ENCODE measurements at places on chromosomes 1 and 21. TPM values are rescaled to one million over a fixed set of nuclear protein-coding genes. Genes with fewer than 3 reads are reported as not detected.

GRCh38 chr1:236699366-236699765 is 13.1 kb downstream of the ACTN2 start:
- DNase-seq = no peak

DNA sequence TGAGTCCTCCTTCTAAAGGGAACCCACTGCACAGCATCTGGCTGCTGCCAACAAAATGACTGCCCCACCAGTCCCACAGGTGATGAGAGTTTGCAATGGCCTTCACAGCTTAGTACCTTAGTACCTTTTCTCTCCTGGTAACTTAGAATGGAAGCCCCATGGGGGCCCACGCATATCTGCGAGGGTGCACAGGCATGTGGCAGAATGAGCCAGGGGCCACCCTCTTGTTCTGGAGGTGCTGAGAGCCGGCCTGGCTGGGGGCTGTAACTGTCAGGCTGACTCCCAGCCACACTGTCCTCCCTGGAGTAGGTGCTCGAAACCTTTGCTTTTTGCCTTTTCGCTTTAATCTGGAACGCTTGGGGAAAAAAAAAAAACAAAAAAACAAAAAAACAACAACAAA is 185.1 kb downstream of the DHRS3 start:
- no peak for DNase-seq

KANK4 gene
- total RNA-seq = not detected

- no peak for DNase-seq
Observed at GRCh38 chr1:52506920-52507546, 45.9 kb downstream of the TUT4 start.

DNA sequence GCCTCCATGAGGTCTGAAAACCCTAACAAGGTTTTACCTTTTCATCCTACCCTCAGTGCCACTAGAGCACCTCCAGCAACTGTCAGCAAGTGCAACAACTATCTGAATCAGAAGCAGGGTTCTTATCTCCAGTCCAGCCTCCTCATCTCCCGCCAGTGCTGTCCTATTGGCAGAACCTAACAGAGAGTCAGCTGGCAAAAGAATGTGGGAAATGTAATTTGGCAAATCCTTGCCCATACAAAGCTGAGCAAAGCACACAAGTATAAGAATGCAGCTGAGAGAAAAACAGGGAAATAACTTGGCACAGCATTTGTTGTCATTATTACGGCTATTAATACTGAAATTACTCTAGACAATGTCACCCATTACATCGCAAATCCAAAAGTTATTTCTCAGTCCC is 124.2 kb downstream of the ATP6V1G3 start:
- no peak for DNase-seq

DNA sequence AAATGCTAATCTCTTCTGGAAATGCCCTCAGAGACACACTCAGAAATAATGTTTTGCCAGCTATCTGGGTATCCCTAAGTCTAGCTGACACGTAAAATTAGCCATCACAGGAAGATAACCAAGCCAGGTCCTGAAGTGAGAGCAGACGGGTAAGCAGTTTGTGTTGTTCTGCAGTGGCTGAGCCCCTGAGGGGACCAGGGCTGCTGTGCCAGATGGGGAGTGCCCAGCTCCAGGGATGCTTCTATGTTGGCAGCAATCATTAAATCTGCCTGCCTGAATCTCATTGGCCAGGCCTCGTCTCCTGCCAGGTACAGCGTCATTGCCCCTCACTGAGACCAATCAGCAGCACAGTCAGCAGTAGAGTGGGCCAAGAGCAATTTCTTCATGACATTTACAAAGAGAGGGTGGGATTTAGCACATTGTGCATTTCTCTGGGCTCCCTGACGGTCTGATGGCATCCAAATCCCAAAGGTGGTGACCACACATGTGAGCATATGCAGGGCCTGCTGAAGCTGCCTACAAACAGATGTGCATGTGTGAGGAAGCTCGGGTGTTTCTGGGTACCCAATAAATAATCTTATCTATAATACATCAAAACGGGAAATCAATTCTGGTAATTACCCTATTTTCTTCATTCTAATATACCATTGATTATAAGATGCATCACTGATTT is 58.7 kb upstream of the LRRN2 start:
- no peak for DNase-seq

MNDA gene
- total RNA-seq = not detected

GRCh38 chr1:61182049-61182448 is 99.7 kb downstream of the NFIA start:
- no peak for DNase-seq

DNA sequence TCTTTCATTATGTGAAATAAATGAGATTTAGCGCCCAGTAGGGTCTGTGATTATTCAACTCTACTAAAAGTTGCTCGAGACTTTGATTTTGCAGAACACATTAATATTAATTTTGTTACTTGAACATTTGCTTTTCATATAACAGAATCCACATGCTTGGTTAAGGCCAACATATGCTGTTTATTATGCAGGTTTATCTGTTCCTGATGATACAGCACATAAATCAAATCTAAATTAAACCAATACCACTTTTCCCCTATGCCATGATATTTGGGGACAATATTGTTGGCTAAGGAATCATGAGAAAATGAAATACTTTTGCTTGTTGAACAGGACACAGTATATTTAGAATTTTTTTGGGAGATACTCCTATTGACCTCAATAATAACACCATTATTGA is 291.1 kb downstream of the USP25 start:
- no peak for DNase-seq

- no peak for DNase-seq
Observed at GRCh38 chr1:27132624-27133023, 22.3 kb downstream of the SLC9A1 start.

- DNase-seq = no peak
Observed at GRCh38 chr1:98034505-98034904, 113.7 kb upstream of the DPYD start.

DNA sequence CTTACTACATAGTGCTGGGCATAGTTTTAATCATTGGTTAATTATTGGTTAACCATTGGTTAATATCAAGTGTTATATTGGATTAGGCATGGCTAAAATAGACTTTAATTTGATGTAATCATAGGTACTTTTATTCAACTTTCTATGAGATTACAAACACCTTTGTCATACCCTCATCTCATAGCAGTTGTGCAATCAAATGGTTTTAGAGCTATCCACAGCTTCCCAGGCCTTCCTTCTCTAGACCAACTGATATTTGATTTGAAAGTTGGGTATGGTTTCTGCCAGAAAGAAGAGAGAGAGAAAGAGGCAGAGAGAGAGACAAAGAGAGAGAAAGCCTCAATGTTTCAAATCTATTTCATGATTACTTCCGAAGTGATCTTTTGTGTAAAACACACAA is 9.6 kb upstream of the RGS1 start:
- DNase-seq = no peak

GRCh38 chr1:211133393-211133835 is 534 bp downstream of the KCNH1 start:
- DNase-seq = no peak

DNA sequence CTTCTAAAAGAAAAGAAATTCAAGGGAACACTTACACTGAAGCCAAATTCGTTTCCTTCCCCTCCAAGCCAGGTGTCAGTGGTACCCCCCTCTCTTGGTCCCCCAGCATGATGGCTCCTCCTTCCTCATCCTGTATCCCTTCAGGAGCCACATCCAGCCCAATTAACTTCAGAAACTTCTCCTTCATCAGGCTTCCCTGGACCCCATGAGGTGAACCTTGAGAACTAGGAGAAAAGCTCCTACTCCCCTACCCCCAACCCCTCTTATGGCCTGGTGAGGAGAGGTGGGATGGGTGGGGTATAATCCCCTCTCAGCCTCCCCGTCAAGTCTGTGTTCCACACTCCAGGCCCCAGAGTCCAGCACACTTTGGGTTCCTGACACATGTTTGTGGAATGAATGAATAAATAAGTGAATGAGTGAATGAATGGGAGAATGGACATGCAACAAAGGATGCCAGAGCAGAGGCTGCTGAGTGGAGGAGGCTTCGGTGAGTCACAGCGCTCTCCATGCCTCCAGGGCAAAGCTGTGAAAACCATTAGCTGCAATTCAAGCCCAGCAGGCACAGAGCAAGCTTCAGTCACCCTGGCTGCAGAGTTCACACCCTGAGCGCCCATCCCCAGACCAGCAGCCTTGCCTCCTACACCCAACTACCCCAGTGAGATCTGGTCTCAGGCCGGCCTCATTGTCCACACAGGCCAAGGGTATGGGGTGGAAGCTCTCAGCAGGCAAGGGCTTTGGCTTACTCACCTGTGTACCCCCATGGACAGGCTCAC is 43.8 kb downstream of the BATF3 start:
- no peak for DNase-seq

DNA sequence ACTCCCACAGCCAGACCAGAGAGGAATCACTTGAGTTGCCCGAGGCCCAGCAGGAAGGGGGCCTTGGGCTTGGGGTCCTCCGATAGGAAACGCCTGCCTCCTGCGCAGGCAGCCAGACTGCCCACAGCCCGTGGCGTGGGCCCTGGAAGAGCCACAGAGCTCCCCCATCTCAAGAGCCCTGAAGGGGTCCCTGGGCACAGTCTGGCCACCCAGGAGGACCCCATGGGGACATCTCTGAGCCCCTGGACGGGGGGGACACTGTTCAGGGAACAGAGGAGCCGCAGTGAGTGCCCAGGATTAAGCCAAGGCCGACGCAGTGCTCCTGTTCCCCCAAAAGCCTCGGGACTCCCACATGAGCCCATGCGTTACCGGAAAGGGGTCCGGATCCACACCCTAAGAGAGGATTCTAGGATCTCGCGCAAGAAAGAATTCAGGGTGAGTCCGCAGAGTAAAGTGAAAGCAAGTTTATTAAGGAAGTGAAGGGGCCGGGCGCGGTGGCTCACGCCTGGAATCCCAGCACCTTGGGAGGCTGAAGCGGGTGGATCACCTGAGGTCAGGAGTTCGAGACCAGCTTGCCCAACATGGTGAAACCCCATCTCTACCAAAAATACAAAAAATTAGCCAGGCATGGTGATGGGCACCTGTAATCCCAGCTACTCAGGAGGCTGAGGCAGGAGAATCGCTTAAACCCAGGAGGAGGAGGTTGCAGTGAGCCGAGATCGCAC is 38.1 kb upstream of the LBR start:
- no peak for DNase-seq

OR2G3 gene
- total RNA-seq = not detected

- no peak for DNase-seq
Observed at GRCh38 chr1:187326557-187326956, 497.8 kb downstream of the PLA2G4A start.

- no peak for DNase-seq
Observed at GRCh38 chr1:152005360-152005912, 11.8 kb upstream of the S100A10 start.

DNA sequence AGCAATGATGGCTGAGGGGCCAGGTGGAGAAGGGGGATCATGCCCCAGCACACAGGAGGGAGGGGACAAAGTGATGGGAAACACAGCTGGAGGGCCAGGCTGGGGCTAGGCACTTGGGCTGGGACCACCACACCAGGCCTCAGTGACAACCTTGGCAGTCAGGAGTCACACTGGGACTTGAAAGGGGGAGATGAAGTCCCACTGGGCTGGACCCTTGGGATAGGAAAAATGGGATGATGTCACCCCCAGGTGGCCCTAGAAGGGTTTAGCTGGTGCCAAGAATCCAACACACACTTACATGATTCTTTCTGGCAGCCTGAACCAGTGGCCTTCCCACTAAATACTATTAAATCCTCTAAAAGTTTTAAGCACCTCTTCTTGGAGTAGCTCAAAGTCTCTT is 17.1 kb downstream of the ZBTB17 start:
- DNase-seq = no peak

DNA sequence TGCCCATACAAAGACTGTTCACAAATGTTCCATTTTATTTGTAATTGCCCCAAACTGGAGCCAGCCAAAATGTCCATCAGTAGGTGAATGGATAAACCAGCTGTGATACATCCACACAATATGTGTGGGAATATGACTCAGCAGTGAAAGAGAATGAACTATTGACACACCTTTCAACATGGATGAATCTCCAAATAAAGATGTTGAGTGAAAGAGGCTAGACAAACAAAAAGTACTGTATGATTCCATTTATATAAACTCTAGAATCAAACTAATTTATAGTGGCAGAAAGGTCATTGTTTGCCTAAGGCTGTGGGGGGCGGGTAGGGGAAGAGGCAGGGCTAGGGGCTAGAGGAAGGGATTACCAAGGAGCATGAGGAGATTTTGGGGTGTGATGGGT is 4.5 kb downstream of the DHCR24 start:
- DNase-seq = no peak

TFF3 gene
- total RNA-seq = not detected

- no peak for DNase-seq
Observed at GRCh38 chr1:168468822-168469221, 75.0 kb downstream of the XCL2 start.

DNA sequence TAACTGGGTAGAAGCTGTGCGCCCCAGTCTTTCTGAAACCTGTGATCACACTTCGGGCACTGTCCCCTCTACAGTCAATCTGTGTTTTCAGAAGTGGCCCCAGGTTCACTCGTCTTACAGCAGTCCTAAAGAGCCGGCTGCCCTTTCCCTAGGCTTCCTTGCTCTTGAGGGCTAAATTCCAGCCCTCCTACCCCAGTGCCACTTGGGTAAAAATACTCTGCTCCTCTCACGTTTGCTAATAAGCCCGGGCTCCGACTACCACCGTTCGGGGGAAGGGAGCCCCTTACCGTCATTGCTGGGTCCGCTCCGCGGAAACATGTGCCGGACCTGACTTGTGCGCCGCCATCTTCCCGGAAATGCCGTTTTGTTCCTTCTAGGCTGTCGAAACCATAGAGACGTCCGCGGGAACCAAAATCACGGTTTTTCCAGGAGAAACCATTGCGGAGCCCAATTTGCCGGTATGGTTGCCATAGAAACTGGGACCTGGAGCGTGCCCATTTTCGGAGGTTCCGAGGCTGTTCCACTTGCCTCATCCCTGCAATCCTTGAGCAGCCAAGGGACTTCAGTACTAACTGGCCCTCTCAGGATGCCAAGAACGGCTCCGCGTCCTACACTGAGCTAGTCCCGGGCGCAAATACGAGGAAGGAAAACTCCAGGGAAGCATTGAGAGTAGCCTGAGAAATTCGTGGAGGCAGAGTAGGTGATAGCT is at the start of gene GPATCH4:
GPATCH4 (minus strand) TSS at position 358 of the 709 bp plus-strand sequence.
- peak; percentile 92 for DNase-seq

PERM1 gene
- not detected for total RNA-seq

GRCh38 chr1:5971471-5972197 is 20.6 kb downstream of the NPHP4 start:
- DNase-seq = no peak

DNA sequence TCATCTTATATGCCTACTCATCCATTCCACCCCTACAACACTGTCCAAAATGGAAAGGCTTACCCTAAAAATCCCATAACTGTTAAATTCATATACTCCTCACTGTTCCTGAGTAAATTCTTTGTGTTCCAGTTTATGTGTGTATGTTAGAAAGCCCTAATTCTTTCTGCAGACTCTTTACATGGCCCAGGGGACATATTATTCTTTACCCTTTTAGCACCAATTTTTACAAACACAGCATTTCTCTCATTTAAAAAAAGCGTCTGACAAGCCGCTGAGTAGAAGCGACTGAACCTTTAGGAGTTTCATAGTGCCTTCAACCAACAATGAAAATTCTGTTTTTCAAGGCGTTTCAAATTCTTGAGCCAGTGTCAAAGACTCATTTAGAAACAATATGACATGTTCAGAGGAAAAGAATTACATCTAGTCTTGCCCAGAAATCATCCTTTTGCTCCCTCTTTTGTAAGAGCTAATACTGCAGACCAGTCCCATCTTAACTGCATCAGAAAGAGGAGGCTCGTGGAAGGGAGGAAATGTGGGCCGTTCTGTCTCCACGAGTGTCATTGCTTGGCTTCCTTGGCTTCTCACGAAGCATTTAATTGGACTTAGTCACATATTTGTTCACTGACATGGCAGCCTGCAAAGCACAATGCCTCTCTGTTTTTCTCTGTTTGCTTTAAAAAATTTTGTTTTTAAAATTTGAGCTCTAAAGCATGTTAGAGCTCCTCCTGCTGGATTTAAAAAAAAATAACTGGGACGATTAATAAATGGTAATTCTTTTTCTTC is 21.3 kb upstream of the C1orf105 start:
- DNase-seq = peak; percentile 31

All from activated CD8-positive, alpha-beta T cell treated with anti-CD3 and anti-CD28 coated beads, Interleukin-2, amount 10 ng/mL, durations not matched to agents 7 days and 5 days (primary cell).